AG04450 (cell line): ENCODE measurements at places on chromosomes 13 and 19.

GRCh38 chr19:43754503-43755255 is at the start of gene SMG9:
TSS of gene SMG9 (minus strand) at chr19:43754962. CDS start at chr19:43750741, 4,221 bp downstream.
- DNase-seq, result peak; percentile 94

DNA sequence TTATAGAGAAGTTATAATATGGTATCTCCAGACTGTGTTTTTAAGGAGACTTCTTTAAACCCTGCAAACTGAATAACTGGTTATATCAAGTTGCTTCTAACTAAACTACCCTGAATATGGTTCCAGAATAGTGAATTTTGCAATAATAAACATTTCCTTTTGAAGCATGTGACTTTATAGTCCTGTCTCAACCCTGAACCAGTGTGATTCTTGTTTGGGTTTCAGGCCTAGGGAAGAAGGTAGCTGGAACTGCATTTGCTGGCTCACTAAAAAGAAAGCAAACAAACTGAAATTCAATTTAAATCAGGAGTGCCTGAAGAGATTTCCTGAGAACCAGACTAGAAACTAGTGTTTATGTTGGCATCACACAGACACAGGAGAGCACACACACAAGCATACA is 4.9 kb downstream of the ARHGEF7 start:
- no peak for DNase-seq

GRCh38 chr13:110397436-110398115 is 90.5 kb downstream of the COL4A2 start:
- no peak for DNase-seq

- DNase-seq, result no peak
Measured at GRCh38 chr19:44282846-44283245, 22.0 kb downstream of the ZNF235 start.

DNA sequence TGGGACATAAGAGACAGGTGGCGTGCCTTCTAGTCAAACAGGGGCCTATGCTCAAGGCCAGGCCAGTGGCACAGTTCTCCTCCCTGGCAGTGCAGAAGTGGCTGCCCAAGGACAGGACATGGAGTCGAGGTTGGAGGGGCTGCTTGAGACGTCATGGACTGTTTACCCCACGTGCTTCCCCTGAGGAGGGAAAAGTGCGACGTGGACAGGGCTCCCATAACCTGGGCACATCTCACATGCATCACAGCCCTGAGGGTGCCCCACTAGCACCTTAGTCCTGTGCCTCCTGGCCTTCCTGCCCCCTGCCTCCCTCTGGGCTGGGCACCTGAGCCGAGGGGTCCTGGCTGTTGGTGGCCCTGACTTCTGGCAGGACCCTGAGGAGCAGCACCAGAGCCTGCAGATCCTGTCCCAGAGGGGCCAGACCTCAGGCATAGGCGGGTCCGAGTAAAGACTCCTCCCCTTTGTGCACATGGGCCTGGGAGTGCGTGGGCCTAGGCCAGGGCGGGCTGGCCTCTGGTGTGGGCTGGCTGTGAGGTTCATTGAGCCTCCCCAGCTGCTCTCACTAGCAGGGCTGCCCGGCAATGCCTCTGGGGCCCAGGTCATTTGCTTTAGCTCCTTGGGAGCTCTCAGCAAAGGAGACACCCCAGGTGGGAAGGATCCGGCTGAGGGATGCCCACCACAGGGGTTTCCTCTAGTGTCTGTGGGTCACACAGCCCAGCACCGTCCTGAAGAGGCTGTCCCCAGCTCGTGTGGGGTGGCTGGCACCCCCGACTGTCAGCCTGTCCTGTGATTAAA is 65.7 kb downstream of the CEBPG start:
- no peak for DNase-seq

GRCh38 chr19:16579381-16579780 is 7.2 kb upstream of the SLC35E1 start:
- DNase-seq, result no peak

GRCh38 chr13:106507560-106508274 is 27.7 kb downstream of the EFNB2 start:
- peak; percentile 76 for DNase-seq

- DNase-seq, result no peak
Measured at GRCh38 chr19:46841458-46842083, 9.1 kb downstream of the AP2S1 start.

DNA sequence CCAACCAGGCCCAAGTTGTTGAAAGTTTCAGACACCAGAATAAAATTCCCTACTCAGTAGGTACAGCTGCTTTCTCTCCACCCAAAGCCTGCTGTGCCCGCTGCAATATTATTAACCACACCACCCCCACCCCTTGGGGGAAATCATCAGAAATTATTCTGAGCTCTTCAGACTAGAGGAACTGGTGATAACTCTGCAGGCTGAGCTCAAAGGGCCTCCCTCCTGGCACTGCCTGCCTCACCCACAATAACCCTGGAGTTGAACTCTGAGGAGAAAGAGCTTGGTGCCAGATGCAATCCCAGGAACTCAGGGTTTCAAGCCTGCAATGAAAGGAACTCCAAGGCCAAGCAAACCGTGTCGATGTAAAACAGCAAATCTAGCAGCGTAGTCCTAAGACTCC is 381.7 kb upstream of the ZNF507 start:
- no peak for DNase-seq

- no peak for DNase-seq
Measured at GRCh38 chr13:39825886-39826285, 170.4 kb downstream of the COG6 start.

- no peak for DNase-seq
Measured at GRCh38 chr13:52070929-52071523, 46.5 kb downstream of the UTP14C start.

DNA sequence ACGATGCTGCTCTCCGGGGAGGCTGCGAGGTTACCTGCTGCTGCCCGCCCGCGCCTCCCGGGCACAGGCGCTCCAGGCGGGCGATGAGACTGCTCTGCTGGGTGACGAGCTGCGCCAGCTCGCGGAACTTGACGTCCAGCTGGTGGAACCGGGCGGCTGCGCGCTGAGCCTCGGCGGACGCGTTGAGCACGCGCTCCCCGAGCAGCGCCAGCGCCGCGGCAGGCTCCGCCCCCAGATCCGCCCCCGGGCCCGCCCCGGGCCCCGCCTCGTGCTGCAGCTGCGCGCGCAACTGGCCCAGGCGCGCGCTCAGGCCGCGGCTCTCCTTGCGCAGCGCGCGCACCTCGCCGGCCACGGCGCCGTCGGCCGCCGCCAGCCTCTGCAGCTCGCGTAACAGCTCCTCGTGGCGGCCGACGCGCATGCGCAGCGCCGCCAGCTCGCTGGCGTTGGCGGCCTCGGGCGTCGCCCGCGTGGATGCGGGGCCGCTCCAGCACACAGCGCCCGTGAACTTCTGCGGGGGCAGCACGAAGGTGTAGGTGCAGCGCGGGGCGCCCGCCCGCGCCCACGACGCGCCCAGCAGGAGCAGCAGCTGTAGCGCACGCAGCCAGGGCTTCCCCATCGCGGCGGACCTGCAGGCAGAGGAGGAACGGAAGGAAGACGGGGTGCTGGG is 6.4 kb downstream of the ANGPTL6 start:
- DNase-seq, result peak; percentile 56

DNA sequence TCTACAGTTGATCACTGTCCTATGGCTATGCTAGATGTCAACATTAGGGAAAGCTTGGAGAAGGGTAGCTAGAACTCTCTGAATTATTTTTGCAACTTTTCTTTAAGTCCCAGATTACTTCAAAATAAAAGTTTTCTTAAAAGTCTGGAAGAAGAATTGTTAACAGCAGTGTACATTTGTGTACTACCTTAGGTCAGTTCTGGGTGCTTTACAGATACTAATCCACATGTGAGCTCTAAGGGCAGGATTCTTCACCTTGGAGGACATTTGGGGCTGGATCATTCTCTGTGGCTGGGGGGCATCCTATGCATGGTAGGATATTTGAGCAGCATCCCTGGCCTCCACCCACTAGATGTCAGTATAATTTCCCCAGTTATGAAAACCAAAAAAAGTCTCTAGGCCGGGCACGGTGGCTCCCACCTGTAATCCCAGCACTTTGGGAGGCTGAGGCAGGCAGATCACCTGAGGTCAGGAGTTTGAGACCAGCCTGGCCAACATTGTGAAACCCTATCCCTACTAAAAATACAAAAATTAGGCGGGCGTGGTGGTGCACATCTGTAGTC is 2.8 kb downstream of the BRME1 start:
- DNase-seq, result no peak
